ENCODE measurements at places on chromosomes 1 and 21. TPM values are rescaled to one million over a fixed set of nuclear protein-coding genes. Genes with fewer than 3 reads are reported as not detected.

GRCh38 chr1:42737257-42737656 is 2.8 kb downstream of the CLDN19 start:
- peak; percentile 74 for DNase-seq

DNA sequence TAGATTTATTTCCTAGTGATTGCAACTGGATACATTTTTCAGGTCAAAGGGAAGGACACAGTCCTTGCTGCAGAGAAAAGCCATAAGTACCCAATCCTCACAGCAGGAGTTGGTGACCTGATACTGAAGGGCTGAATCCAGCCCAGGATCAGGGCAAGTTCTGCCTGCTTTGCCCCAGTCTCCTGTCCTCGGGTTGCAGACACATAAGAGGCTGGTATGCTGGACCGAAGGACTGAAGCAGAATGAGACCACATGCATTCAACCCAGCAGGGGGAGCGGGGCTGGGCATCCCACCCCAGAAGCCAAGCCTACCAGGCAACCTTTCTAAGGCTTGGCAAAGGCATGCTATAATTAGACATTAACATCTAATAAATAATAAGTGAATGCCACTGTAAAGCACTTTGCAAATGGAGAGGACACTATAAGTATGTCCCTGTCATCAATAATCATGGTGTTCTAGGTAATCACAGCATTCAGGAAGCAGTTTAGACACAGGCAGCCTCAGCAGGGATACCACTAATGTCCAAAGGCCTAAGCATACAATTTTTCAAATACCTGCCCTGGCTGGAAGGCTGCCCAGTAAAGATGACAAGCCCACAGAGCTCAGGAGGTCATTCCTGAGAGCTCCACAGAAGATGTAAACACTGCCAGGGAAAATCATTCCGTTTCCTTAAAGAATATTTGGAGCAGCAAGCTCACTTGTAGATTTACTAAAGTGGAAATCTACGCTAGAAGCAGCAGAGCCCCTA is 47.6 kb downstream of the KRTAP19-8 start:
- DNase-seq = no peak

The SPRR1A gene
- total RNA-seq = not detected

DNA sequence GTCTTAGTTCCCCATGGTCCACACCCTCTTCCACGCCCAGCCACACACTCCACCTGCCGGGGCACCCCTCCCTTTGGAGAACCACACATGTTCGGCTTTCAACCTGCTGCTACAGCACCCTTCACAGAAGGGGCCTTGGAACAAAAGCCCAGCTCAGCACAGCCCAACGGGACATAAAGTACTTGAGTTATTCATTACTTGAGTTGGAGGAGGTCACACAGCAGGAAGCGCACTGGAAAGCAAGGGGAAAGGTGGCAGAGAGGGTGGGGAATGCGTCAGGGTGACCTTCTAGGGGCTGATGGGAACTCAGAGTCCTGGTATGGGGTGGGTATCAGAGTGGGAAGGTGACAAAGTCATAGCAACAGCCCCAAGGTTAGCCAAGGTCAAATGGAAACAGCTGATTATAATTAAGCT is 3.0 kb upstream of the ATP1B1 start:
- peak; percentile 88 for DNase-seq

DNA sequence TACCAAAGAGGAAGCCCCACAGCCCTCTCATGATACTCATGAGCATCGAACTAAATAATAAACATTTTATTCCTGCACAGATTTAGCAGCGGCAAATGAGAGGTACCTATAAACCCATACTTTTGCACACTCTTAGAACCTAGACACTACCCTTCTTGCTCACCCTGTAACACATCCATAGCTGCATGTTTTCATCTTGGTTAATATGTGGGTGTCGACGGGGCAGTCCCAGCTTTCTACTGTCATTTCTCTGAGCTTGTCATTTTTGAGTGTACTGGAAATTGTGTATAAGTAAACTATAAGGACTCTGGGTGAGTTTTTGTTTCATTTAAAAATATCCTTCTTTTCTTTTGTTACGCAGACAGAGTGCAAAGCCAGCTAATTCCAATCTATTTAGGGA is 25.5 kb downstream of the OVGP1 start:
- no peak for DNase-seq

GRCh38 chr1:11483581-11484320 is 4.8 kb downstream of the DISP3 start:
- no peak for DNase-seq

The FCRL1 gene
- not detected for total RNA-seq

DNA sequence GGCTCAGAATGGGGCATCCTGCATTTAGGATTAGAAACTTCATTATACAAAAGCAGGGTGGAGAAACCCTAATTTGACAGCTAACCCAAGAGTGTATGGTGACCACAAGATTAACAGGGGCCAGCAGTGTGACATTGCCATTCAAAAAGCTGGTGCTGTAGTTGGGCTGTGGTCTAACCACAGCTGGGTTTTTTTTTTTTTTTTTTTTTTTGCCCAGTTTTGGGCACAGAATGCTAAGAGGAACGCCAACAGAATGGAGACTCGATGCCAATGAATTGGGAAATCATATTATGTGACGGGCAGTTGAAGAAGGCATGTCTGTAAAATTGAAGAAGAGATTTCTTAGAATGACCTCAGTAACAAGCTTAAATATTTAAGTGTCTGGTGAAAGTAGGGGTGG is 58.4 kb downstream of the NFIA start:
- DNase-seq = no peak

- DNase-seq = no peak
Measured at GRCh38 chr1:223180731-223181321, 37.8 kb upstream of the TLR5 start.

- no peak for DNase-seq
Measured at GRCh38 chr1:94725566-94725965, 94.6 kb upstream of the SLC44A3 start.

DNA sequence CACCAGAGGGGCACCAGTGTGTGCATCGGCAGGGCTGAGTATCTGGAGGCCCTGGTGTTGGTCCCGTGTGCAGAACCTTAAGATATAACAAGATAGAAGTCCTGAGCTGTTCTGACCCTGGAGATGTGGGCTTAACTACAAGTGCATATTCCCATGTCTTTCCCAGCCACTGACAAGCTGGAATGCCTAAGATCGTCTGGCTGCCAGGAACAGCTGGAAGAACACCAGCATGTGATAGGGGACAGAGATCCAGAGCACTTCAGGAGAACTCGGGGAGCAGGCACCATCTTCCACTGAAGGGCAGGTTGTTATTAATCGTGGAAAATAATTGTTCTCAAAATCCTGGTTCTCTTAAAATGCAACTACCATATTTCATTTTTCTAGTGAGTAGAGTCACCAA is 419.9 kb upstream of the RUNX1 start:
- no peak for DNase-seq
